ENCODE measurements at places on chromosomes 3 and 15. TPM values are rescaled to one million over a fixed set of nuclear protein-coding genes. Genes with fewer than 3 reads are reported as not detected.

GRCh38 chr15:81189583-81190283, 6.9 kb upstream of the IL16 start:
- no peak for DNase-seq

- DNase-seq, result peak; percentile 39
These were observed 61.0 kb upstream of the RYK start for GRCh38 chr3:134311693-134312071.

DNA sequence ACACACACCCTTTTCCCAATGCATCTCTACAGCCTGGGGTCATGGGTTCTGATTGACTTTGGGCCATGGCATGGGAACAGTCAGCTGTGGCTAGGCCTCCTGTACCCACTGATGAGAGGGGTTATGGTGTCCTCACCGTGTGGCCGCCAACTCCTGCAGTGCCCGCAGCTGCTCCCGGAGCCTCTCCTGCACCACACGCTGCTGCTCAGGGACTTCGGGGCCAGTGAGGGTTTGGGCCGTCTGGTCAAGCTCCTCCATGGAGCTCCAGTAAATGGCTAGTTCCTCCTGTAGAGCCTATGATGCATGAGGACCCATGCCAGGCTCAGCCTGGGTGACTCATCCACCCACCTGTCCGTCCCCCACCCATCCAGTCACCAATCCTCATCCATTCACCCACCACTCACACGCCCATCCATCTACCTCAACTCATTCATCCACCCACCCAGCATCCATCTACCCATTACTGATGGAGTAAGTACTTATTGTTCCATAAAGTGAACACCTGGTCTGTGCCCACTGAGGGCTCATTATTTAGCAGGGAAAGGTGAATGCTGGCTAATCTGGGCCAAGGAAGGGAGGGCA, 21.6 kb downstream of the SPTBN5 start:
- DNase-seq, result no peak

DNA sequence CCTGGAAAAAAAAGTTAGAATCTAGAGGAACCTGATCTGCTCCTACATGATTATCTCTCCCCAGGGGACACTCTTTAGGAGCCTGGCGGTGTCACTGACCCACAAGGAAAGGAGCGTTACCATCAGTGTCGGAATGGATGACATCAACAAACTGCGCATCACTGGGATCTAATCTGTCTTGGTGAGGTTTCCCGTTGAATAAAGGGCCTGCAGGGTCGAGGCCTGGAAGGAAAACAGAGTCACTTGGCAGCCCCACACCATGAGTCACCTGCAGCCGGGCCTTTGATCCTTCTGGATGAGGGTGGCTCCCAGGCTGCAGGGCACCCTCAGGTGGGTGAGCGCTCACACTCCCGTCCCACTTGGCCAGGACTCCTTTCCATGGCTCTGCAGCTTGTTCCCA, 25.0 kb downstream of the LIPH start:
- DNase-seq, result no peak

- no peak for DNase-seq
These were observed 56.7 kb downstream of the MYO1E start for GRCh38 chr15:59315914-59316451.

DNA sequence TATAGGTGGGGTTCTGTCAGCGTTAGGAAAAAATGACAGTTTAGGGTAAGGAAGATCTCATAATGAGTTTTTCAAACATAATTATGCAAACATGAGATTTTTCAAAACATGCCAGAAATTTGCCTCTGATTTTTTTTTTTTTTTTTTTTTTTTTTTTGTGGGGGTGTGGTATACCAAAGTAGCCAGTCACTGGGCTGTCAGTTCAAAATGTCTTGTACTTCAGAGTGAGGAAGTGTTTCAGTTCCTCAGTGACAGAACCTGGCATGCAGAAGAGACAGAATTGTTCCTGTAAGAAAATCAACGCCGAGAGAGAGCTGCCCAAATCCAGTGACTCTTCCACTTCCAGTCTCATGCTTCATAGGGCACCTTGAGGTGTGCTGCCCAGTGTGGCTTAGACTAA, 9.7 kb downstream of the NCBP2 start:
- DNase-seq, result no peak

GRCh38 chr3:27591312-27592210, 107.4 kb upstream of the SLC4A7 start:
- no peak for DNase-seq

GRCh38 chr15:69491038-69491505, 38.5 kb downstream of the RPLP1 start:
- DNase-seq, result no peak

DNA sequence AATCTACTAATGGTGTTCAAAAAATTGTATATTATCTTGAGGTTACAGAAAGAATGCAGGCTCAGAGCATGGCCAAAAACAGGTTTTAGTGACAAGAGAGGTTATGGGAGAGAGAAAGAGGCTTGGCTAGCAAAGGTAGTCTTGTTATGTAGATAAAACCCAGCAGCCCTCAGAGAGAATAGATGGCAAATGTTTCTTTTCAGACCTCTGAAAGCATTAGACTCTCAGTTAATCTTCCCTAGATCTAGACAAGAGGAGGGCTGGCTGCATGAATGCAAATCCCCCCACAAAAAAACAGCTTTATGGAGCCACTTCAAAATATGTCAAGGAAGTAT, 62.2 kb downstream of the OSTN start:
- DNase-seq, result no peak

DNA sequence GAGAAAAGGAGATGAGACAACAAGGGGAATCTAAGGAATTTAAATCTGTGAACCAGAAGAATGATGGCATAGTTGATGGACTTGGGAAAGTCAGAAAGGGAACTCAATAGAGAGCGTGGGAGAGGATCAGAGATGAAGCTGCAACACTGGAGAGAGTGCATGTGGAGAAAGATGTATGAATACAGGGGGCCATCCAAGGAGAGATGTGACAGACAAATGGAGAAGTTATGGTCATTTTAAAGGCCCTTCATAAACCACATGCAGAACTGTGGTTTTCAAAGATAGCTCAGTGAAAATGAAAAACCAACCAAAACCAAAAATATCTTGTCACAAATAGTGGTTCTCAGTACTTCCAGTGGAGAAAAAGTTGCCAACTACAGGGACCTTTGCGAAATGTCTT, 265.2 kb downstream of the SUCLG2 start:
- no peak for DNase-seq

DNA sequence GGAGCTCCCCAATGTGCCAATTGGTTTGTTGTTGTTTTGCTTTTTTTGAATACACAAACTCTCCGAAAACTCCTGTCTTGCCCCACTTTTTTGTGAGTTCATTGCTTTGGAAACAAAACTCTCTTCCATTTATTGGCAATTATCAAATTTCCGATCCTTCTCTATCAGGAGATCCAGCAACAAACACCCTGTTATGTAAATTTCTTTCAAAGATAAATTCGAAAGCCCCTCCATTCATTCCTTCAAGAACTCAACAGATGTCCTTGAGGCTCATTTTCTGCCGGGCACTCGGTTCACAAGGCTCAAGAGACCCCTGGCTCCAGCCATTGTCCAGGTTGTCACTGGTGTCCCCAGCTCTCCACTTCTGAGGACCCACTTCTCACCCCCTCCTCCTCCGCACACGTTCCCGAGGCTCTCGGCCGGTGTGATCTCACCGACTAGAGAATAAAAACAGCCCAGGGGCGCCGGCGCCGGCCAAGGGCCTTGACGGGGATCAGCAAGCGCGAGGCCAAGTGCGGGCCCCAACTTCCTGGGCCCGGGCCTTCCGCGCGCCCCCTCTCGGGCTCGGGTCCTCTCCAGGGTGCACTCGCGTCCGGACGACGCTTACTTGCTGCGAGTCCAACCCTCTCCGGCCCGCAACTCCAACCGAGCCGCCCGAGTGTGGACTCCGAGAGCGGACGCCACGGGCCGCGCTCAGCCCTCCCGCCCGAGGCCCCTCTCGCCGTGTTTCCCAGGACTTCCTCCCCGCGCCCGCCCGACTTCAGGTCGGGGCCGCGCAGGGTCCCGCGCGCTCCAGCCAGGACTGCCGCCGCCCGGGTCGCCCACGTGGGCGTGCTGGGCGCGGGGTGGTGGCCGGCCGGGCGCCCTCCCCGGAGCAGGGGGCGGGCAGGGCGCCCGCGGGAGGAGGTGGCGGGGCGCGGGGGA, 533 bp upstream of the SMAD3 start:
- DNase-seq, result no peak

DNA sequence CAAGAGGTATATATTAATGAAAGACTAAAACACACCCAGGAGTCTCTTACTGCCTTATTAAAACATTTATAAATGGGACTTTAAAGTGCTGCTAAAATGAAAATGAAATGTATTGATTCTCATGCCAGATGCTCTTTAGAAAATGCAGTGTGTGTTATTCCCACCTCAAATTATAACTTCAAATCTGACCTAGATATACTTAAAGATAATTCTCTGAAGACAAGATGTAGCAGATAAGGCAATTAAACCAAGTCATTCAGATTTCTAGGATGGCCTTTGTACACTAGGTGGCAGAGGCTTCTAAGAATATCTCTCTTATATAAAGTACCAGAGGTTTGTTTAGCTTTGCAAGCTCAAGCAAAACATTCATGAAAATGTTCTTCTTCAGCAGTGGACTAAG, 26.9 kb upstream of the GOLGA8B start:
- DNase-seq, result peak; percentile 25

DNA sequence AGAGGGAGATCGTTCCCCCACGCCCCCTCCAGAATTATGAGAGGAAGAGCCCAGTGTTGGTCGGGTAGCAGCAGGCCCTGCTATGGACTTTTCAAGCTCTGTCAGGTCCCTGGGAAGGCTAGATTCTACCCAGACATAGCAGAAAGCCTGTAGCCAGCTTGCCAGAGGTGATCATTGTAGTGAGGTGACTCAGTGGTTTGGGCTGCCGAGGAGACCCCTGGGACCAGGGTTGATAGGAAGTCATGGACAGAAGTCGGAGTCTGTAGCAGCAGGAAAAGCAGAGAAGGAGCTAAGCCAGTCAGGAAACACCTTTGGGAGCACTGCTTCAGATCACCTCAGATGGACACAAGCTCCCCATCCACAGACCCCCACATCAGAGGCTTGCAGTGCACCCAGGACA, 67.7 kb downstream of the CCNL1 start:
- no peak for DNase-seq

- no peak for DNase-seq
These were observed 3.7 kb upstream of the TXNRD3 start for GRCh38 chr3:126658584-126658983.

- DNase-seq, result no peak
These were observed 64.3 kb downstream of the NCEH1 start for GRCh38 chr3:172646439-172647015.

GRCh38 chr3:143244516-143245063, 125.0 kb downstream of the CHST2 start:
- no peak for DNase-seq

DNA sequence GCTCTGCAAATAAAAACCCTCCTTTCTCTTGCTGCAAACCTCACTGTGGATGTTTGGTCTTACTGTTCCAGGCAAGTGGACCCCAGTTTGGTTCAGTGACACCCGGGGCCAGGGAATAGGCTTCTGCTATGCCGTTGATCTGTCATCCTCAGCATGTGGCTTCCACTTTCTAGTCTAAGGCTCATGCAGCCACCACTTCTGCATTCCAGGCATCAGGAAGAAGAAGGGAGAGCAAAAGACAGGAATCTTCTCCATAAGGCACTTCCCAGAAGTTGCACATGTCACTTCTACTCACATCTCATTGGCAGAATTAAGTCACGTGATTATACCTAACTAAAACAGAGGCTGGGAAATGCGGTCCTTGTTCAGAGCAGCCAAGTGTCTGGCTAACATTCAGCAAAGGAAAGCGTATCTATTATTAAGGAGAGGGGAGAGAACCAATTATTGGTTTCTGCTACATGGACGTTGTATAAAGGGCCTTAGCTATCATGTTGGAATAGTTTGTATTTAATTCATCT, 173.6 kb upstream of the PFN2 start:
- no peak for DNase-seq

DNA sequence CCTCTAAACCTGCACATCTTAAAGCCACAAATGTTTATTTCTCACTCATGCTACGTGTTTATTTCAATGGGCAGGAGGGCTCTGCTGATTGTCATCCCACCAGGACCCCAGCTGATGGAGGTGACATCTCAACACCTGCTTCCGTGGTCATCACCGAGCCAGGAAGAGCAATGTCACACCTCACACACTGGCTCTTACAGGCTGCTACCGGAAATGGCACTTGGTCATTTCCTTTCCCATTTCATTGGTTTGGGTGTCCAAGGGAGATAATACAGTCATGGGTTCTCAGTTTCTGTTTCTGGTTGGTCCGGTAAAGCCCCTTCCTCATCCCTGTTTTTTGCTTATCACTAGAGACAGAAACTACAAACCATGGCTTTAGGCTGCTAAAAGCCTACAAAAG, 41.9 kb downstream of the ABHD2 start:
- no peak for DNase-seq

DNA sequence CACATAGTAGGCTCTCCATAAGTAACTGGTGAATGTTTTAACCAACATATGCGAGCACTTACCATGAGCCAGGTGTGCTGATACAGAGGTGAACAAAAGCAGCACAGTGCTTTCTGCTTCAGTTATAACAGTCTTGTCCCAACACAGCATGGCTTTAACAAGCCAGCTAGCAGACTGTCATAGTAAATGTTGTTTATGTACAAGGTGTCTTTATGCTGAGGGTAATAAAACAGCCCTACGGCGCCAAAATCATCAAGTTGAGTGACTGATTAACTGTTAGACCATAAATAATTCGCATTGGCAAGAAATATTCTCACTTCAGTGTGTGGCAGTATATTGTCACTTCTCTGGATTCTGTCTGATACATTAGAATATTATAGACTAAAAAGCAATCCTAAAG, 646.0 kb upstream of the CFAP20DC start:
- no peak for DNase-seq

Gene SCAANT1
- not detected for total RNA-seq

Gene HIGD2B
- total RNA-seq, result not detected

Gene GP5
- 0.22 TPM for total RNA-seq

Gene C3orf20
- 0.16 TPM for total RNA-seq

Gene GABRB3
- 6.9 TPM for total RNA-seq

Gene MITF
- total RNA-seq, result 52.6 TPM

Gene SPG21
- 82.8 TPM for total RNA-seq

Gene LIPH
- 14.7 TPM for total RNA-seq

Data from kidney (tissue), 22 donors.